ENCODE measurements at places on chromosomes 11 and 22.

DNA sequence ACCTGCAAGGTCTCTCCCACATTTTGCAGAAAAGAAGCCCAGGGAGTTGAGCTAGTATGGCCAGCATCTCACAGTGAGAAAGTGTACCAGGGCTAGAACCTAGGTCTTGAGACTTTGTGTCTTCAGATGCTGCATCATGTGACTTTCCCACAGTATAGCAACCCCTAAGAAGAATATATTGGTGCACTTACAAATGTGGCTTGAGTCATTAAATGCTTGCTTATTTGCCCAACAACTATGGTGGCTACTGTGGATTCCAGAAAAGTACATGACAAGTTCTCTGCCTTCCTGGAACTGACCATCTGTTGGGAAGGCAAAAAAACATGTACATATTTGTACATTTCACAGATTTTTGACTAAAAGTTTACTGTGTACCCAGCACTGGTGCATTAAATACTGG, 55.0 kb downstream of the POLD3 start:
- no peak for DNase-seq

DNA sequence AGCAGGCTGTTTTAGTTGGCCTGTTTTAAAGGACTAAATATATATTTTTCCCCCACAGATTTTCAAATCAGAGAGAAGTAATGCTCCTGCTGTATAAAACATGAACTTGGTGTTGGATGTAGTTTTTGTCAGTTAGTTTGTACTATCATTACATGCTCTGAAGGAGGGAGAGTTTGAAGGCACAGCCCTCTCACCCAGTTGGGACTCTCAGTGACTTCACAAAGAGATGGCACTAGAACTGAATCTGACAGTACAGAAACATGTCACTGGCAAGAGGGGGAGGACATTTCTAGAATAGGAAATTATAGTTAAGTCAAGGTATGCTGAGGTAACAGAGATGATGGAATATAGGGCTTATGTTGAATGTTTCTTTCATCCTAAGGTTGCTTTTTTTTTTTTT, 21.0 kb upstream of the C1QTNF4 start:
- DNase-seq: no peak

- no peak for DNase-seq
Measured at GRCh38 chr22:36911887-36912661, 1.4 kb upstream of the CSF2RB start.

- DNase-seq: peak; percentile 41
Measured at GRCh38 chr22:29310863-29311339, 4.5 kb downstream of the GAS2L1 start.

- DNase-seq: no peak
Measured at GRCh38 chr11:13421561-13421960, 41.5 kb downstream of the BTBD10 start.

GRCh38 chr11:62575156-62575555, 1.5 kb upstream of the EEF1G start:
- DNase-seq: no peak

GRCh38 chr11:78573681-78574080, 983 bp downstream of the NARS2 start:
- no peak for DNase-seq

DNA sequence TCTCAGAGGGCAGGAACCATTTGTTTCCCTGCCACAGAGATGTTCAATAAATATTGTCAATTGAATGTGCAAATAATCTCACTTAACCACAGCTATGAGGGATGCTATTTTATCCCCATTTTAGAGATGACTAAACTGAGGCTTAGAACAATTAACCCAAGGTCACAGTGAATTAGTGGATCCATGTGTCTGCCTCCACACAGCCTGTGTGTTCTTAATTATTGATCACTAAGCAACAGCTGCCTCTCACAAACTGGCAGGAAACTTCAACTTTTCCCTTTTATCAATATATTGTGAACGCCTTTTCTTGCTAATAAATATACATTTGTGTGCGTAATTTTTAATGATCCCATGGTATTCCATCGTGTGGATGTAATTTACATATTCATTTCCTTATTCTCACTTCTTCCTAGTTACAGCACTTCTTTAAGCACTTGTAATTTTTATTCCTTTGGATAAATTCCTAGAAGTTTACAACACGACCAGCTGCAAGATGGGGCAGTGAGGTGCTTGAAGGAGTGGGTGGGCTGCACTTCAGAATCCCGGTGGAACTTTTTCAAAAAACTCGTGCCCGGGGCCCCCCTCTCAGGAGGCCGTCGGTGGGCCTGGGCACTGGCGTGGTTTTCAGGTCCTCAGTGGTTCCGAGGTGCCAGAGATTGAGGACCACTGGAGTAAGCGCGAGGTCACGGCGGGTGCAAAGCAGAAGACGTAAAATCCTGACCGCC, 915 bp upstream of the SREBF2 start:
- DNase-seq: no peak

- no peak for DNase-seq
Measured at GRCh38 chr11:13051257-13051656, 42.1 kb downstream of the RASSF10 start.

DNA sequence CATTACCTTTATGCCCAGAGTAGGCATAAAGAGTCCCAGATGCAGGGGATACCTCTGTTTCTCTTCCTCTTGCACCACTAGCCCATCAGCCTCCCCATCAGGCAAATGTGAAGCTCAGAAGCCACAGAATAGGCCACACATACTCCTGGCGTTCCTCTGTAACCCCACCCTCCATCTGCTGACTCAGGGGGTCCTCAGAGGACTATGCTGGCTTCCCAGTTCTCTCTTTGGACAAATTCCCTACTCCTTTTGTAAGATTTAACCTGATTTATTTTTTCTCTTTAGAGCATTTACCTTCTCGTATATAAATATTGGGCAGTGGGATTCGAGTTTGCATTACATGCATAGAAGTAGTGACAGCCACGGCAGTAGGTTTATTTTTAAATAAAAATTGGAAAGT, 262.3 kb upstream of the CADM1 start:
- DNase-seq: no peak

- DNase-seq: no peak
Measured at GRCh38 chr11:126352934-126353801, 2.3 kb upstream of the ST3GAL4 start.

DNA sequence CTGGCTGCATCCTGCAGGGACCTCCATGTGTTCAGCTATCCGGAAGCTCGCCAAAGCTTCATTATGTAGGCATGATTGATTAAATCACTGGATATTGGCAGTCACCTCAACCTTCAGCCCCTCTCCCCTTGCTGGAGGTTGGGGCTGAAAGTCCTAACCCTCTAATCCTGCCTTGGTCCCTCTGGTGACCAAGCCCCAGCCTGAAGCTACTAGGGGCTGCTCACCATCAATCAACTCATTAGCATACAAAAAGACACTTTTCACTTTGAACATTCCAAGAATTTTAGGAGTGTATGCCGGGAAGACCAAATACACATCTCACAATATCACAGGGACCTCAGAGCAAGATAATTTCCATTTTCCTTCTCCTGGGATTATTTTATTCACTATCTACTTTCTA, 38.8 kb upstream of the TPBGL start:
- no peak for DNase-seq

DNA sequence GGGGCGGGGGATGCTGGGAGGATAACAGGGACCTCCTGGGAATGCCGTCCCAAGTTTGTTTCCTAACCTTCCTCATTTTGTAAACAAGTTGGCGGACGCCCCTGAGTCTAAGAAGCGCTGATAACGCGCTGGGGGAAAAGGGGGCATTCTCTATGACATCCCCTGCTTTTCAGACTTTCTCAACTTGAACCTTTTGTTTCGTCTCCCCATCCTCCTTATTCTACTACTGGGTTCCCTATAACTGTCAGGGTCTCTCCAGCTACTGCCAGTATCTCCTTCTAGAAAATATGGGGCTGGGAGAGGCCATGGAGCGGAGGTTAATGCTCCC, 654 bp downstream of the TMEM86A start:
- no peak for DNase-seq

DNA sequence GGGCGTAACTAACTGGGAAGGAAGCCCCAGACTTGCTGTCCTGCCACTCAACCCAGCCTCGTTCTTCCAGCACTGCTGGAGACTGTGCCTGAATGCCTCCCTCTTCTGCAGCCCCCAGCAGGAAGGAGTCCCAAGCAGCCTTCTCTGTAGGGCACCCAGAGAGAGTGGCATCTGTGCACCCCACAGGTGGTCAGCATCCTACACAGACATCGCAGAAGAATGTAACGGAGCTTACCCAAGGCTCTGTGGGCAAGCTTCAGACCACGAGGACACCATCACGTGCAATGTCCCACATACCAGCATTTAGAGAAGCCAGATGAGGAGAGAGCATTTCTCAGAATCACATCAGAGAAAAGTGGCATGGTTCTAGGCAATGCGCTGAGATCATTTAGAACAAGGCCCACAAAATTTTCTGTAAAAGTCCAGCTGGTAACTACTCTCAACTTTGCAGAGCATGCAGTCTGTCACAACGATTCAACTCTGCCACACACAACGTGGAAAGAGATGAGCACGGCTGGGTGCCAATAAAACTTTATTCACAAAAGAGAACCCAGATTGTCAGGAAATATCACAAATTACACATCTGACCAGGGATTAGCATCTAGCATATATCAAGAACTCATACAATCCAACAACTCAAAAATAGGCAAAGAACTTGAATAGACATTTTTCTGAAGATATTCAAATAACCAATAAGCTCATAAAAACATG, 33.4 kb downstream of the SHANK2 start:
- no peak for DNase-seq

- DNase-seq: no peak
Measured at GRCh38 chr11:122632181-122632824, 23.2 kb upstream of the UBASH3B start.

DNA sequence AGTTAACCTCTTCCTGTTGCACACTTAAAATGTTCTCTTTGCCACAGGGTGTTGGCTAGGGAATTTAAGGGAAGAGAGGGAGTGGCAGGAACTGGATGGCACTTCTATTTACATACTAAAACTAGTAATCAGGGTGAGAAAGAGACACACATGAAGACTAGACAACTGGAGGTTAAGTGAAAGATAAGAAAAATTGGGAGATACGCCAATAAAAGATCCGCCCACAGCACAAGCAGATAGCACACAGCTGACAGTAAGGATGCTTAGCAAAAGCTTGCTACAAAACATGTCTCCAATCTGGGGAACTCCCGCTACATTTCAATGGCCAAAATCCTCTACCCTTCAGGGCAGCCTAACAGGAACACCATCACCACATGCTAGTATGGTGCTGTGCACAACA, 12.8 kb downstream of the CPSF7 start:
- DNase-seq: no peak

- no peak for DNase-seq
Measured at GRCh38 chr11:17267576-17267975, 9.0 kb upstream of the NUCB2 start.

DNA sequence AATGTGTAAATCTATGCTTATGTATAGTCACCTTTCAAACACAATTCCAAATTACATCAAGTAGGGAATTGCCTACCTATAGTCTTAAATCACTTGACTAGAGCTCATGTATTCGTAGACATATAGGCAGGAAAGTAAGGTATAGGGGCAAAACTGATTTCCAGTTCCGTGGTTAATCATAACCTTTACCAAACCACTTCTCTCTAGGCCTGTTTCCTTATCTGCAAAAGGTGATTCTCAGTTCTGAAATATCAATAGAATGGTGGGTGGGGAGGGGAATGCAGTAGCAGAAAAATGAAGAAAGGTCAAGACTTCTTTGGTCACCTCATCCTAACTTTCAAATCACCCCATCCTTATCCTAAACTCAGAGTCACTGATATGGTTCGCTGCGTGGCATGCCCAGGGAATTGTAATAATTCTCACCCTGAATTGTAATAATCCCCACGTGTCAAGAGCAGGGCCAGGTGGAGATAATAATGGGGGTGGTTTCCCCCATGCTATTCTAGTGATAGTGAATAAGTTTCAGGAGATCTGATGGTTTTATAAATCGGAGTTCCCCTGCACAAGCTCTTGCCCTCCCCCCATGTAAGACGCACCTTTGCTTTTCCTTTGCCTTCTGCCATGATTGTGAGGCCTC, 1.9 kb upstream of the ANO5 start:
- no peak for DNase-seq

DNA sequence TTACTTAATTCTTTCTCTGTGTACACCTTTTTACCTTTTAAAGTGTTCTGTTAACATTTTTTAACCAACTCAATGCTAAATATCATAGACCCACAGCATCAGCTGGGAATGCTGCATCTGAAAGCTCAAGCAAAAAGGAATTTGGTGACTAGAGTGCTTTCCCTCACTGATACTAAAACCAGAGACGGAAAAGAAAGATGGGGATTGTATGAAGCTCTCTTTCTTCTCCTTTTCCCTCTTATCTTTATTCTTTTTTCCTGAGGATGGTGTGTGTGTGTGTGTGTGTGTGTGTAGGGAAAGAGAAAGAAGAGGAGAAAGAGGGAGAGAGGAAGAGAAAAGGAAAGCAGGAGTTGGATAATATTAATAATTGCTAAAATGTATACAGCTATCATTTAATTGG, 4.1 kb upstream of the SIK2 start:
- DNase-seq: no peak

GRCh38 chr11:96875712-96876111, 485.9 kb downstream of the JRKL start:
- no peak for DNase-seq

GRCh38 chr11:66936311-66936711, 21.9 kb downstream of the PC start:
- DNase-seq: no peak

- DNase-seq: no peak
Measured at GRCh38 chr11:34647131-34647530, 26.2 kb downstream of the EHF start.

DNA sequence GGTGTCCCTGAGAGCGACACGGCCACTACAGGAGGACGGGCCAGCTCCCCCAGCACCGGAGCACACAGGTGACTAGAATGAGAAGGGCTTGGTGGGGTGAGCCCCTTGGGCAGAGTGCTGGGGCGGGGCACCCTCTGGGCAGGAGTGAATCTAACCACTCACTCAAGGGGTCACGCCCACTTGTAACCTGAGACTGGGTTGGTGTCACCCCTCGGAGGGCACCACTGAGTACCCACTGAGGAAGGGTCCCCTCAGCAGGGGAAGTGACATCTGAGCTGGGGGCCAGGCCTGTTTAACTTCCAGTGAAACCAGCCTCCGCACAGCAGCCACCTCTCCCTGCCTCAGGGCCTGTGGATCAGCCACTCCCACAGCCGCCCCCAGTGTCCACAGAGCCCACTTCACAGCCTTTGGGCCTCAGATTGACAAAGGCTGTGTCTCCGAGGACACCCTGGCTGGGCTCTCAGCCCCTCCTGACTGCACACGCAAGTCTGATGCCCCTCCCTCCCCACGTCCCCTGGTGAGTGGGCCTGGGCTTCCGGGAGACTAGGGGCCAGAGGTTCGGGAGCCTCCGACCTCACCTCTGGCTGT, 5.6 kb downstream of the GATD1 start:
- DNase-seq: no peak

- DNase-seq: no peak
Measured at GRCh38 chr11:4164884-4165590, 70.4 kb downstream of the RRM1 start.

Data from T-helper 17 cell (primary cell).